ENCODE measurements at places on chromosomes 16 and 17. TPM values are rescaled to one million over a fixed set of nuclear protein-coding genes. Genes with fewer than 3 reads are reported as not detected.

Gene HEATR3
- 23.6 TPM for total RNA-seq

Gene TNS4
- 6.3 TPM for total RNA-seq

Gene TEKT3
- total RNA-seq = not detected

Gene CEP295NL
- not detected for total RNA-seq

Gene PRR14
- total RNA-seq = 76.6 TPM

Gene CA7
- total RNA-seq = not detected

Gene NUDT21
- total RNA-seq = 296 TPM

Gene HOXB7
- total RNA-seq = 1.0 TPM

Gene ARL5C
- total RNA-seq = not detected

Gene CD19
- 1.1 TPM for total RNA-seq

Gene DNAI2
- total RNA-seq = 0.47 TPM

Gene SUPT6H
- 60.3 TPM for total RNA-seq

Gene CCDC40
- total RNA-seq = 0.79 TPM

Gene KCNJ18
- total RNA-seq = not detected

Gene ZP2
- not detected for total RNA-seq

Gene AANAT
- not detected for total RNA-seq

Gene NATD1
- 1.3 TPM for total RNA-seq

Gene TBKBP1
- 12.4 TPM for total RNA-seq

Gene DPEP1
- total RNA-seq = not detected

Gene EPOP
- 32.2 TPM for total RNA-seq

Gene ST6GALNAC2
- not detected for total RNA-seq

Gene MRPL10
- 66.5 TPM for total RNA-seq

Gene MPDU1
- total RNA-seq = 51.4 TPM

Gene C17orf107
- 3.6 TPM for total RNA-seq

Gene KDM6B
- 49.2 TPM for total RNA-seq

Gene GNG13
- not detected for total RNA-seq

Gene PFN1
- 1,726 TPM for total RNA-seq

Gene RHBDF2
- 19.9 TPM for total RNA-seq

Gene CDC42EP4
- total RNA-seq = 0.72 TPM

Gene GNAO1
- total RNA-seq = 2.4 TPM

Gene SSTR5
- not detected for total RNA-seq

Gene KRTAP2-2
- total RNA-seq = not detected

Gene ADORA2B
- 5.4 TPM for total RNA-seq

Gene PYDC1
- total RNA-seq = not detected

Gene ZFPM1
- 18.0 TPM for total RNA-seq

Gene PRSS21
- 12.5 TPM for total RNA-seq

Gene CDH5
- not detected for total RNA-seq

Gene C16orf92
- total RNA-seq = not detected

Gene PITPNC1
- total RNA-seq = 51.8 TPM

Gene NME1
- total RNA-seq = 301 TPM

Gene FSCN2
- not detected for total RNA-seq

Gene NOD2
- 1.6 TPM for total RNA-seq

Gene MYOCD
- not detected for total RNA-seq

Gene TMEM100
- total RNA-seq = not detected

Gene GCGR
- total RNA-seq = not detected

Gene TVP23A
- total RNA-seq = not detected

Gene OR4D1
- 0.25 TPM for total RNA-seq

Gene ALOX12B
- total RNA-seq = 5.2 TPM

Gene CSH2
- total RNA-seq = not detected

Gene CCL8
- total RNA-seq = not detected

Gene COL1A1
- 0.92 TPM for total RNA-seq

Gene KRTAP9-2
- not detected for total RNA-seq

Gene B4GALNT2
- not detected for total RNA-seq

Gene PRDM7
- total RNA-seq = not detected

Gene CD300LF
- total RNA-seq = not detected

Gene ARHGDIG
- total RNA-seq = not detected

Gene LLGL2
- total RNA-seq = 7.4 TPM

Gene SLFN12L
- total RNA-seq = 41.7 TPM

Gene PPM1E
- 0.07 TPM for total RNA-seq
